Frontal cortex (tissue), 4 donors: ENCODE measurements at places on chromosomes 3 and 15. TPM values are rescaled to one million over a fixed set of nuclear protein-coding genes. Genes with fewer than 3 reads are reported as not detected.

Gene HES1
- 14.7 TPM for total RNA-seq

GRCh38 chr15:72276326-72276700 lies 4.0 kb upstream of the PARP6 start:
- DNase-seq: no peak

- DNase-seq: no peak
Observed at GRCh38 chr3:187020376-187020775, 90.0 kb downstream of the ST6GAL1 start.

- peak; percentile 43 for DNase-seq
Observed at GRCh38 chr15:89198934-89199333, 22.4 kb downstream of the RLBP1 start.

GRCh38 chr3:147807776-147808175 lies 398.6 kb downstream of the ZIC1 start:
- no peak for DNase-seq
